ENCODE measurements at places on chromosomes 7 and 10.

DNA sequence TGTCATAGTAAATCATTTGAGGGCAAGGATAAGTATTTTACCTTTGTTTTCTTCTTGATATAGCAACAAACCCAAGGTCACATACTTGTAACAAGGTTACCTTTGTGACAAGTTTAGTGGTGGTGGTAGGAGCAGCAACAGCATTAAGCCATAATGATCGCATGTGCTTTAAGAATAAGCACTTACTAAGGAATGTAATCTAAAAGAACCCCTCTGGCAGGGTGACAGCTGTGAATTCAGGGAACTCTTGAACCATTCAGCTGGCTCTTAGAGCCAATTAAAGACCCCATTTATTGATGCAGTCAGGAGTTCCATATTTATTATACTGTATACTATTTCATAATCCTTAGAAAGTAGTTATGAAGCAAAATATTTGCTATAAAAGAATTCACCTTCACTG lies 370.8 kb downstream of the EXOC4 start:
- DNase-seq: no peak

DNA sequence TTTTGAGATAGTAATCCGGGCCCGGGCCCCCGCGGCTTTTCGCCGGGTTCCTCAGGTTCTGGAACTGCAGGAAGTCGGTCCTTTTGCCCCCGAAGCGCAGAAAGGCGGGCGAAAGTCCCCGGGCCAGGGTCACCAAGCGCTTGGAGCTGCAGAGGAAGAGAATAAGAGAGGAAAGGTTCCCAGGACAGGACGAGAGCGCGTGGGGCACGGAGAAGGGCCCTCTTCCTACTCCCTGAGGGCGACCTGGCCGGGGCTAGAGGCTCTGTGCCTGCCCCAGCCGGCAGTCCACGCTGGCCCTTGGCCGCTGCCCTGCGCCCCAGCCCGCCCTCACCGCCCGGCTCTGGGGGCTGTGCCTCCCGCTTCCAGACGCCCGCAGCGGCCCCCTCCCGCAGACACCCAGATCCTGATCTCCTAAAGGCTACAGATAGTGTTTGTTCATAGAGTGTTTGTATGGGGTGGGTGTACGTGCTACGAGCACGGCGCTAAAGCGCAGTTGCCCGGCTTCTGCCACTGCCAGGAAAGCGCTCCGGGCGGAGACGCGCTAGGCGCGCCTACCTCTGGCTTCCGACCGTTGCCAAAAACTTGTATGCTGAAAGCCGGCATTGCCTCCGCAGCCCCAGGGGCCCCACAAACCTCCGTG lies 3.2 kb downstream of the HPSE2 start:
- DNase-seq: no peak

DNA sequence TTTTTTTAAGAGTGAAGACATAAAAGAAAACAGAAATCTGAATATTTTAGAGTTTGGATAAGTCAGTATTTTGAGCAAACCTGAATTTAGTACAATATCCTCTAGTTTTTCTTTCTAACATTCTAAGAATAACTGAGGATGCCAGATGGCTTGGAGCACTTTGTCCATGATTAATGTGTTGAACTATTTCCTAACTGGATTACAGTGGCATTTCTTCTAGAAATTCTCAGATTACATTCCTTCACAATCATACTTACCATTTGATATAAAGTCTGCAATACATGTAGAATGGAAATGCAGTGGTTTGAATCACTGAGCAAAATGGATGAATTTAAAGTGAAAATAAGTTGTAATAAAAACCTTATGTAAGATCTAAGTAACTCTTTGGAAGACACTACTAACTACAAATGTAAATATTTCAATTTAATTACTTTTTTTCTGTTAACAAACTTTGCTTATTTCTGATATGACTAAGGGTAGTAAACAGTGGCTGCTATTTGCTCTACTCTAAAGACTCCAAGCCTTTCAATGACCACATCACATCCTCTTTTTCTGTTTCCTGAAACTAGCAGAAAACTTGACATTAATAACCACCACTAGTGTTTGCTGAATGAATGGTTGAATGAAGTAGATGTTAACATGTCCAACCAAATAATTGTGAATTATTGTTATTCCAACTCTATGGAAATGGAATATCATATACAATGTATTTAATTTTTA lies 102.8 kb downstream of the PRKG1 start:
- no peak for DNase-seq

DNA sequence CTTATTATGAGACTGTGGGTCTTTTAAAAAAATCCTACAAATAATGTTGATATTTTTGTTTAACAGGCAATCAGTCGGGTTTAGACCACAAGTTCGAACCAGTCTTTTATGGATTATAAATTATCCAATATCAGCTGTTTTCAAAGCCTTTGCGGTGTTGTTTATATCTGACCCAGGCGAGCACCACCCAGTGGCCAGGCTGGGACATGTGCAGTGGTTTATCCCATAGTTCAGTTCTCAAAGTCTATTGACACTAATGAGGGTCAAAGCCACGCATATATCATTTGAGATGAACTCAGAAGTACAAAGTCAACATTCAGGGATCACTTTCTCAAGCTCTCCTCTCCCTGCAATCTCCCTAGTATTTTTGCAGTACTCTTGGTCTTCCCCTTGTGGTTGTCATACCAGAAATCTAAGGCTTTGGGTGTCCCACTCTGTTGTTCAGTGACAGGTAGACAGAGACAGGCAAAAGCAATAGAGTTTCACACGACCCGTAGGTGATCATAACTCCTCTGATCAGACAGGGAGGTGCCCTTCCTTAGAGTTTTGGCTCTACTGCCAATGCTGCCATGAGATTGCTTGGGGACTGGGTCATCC lies 117.4 kb upstream of the POM121L12 start:
- DNase-seq: no peak

DNA sequence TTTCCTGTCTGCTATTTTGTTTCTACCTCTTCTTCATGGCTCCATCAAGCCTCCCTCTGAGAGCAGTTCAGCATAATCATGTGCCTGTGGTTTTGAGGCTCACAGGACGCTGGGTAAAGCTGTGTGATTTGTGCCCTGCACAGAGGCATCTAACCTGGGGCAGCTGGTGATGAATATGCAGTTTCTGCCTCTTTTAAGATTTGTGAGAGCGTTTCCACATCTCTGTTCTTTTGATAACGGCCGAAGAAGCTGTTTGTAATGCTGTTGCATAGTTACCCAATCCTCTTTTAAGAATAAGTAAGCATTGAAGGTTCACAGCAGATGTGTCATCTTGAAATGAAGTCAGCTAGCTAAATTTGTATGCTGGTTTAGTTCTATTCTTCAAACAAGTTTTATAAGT lies 45.2 kb downstream of the PNLIPRP3 start:
- DNase-seq: no peak

DNA sequence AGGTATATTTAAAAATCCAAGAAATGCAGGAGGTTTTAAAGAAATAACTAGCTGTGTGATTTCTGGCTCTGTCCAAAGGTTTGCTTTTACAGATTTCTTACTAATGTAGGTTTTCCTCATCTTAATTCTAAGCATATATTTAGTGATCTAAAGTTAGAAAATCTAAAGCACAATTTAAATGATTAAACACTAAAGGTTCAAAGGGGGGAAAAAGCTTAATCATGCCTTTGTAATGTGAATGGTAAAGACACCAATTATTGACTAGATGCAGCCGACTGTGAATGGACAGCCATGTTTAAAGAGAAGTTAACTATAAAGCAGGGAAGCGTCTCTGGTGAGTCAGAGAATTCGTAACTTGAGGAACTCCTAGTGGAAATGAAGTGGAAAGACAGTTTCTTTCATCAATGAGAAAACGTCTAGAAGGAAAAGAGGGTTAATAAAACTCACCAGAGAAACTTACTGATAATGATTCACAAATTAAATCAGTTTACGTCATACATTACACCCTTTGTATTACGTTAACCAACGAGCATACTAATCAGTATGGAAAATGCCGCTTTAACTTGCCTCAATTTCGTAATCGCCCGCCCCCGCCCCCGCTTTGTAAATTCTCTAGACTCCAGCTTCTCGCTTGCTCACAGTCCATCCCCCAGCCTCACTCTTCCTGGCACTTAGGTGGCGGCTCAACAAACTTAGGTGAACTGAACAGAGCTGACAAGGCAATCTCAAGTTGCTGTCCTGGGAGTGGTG lies 1.1 kb upstream of the HBP1 start:
- DNase-seq: no peak

GRCh38 chr7:12827920-12828319 lies 140.5 kb downstream of the ARL4A start:
- DNase-seq: no peak

DNA sequence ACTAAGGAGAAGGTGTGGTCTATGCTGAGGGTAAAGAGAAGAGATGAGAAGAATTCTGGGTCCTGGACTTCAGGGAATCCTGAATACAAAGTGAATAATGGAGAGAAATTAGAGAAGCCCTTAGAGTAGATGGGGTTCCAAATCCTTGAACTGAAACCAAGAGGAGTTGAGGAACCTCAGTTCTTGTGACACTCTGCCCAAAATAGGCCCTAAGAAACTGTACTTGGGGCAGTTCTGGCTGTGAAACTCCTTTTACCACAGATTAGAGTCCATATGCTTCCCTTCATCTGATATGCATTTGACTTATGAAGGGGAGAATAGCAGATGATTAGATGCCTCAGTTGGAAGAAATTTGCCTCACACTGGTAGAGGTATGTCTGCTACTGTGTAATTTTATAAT lies 19.0 kb downstream of the TES start:
- no peak for DNase-seq

DNA sequence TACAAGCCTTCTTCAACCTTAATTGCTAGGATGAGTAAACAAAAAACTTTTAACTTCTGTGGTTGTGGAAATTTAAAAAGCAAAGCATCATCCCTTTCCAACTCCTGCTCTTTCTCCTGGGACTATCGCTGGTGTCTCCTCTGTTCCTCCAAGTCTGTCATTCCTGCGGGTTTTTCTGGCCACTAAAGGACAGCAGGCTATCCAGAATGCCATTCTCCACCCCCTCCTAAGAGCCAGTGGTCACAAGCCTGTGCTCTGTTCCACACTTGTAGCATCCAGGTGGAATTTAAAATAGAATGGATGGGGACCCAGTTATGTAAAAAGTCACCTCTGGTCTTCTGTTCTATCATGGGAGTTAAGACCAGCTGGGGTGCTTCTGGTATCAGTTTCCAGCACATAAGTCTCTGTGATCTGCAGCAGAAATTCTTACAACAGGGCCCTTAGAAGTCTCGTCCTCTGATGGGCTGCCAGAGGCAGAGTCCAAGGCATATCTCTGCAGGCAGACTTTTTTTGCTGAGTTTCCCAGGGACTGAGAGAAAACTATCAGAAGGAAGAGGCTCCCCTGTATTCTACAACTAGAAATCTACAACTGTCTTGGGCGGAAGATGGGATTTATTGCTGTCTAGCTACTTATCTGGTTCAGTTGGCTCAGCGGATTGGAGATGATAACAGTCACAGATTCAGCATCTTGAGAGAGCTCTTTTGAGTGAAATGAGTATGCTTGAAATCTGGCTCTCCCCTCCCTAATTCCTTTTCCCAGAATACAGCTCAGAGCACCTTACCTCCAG lies 5.1 kb upstream of the WNT16 start:
- DNase-seq: no peak

DNA sequence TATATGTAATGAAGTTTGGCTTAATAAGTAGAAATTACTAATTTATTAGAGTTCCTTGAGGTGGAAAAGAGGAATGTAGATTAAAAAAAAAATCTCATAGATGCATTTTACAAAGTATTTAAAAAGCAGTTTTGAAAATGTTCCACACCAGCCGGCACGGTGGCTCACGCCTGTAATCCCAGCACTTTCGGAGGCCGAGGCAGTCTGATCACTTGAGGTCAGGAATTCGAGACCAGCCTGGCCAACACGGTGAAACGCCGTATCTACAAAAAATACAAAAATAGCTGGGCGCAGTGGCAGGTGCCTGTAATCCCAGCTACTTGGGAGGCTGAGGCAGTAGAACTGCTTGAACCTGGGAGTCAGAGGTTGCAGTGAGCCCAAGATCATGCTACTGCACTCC lies 3.2 kb upstream of the CHRM2 start:
- DNase-seq: no peak

GRCh38 chr7:157347217-157347904 lies 10.6 kb downstream of the DNAJB6 start:
- DNase-seq: no peak

- DNase-seq: no peak
Measured at GRCh38 chr10:131635564-131636015, 265.2 kb upstream of the PPP2R2D start.

- DNase-seq: no peak
Measured at GRCh38 chr7:90552521-90552920, 43.6 kb upstream of the CDK14 start.

DNA sequence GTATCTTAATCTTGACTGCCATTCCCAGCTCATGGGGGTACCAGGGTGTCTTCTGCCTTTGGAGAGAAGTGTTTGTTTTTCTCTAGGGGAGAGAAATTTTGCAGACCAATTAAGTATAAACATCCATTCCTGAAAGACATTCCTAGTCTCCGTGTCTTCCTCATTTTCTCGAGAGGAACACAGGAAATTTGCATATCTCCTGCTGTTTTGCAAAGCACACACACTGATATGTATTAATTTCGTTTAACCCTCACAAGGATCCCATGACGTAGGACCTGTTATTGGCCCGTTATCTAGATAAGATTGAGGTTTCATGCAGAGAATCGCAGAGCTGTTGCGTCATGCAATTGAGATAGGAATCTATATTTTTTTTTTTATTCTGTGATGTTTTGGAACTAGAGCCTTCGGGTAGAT lies 944 bp downstream of the RHBDD2 start:
- no peak for DNase-seq

DNA sequence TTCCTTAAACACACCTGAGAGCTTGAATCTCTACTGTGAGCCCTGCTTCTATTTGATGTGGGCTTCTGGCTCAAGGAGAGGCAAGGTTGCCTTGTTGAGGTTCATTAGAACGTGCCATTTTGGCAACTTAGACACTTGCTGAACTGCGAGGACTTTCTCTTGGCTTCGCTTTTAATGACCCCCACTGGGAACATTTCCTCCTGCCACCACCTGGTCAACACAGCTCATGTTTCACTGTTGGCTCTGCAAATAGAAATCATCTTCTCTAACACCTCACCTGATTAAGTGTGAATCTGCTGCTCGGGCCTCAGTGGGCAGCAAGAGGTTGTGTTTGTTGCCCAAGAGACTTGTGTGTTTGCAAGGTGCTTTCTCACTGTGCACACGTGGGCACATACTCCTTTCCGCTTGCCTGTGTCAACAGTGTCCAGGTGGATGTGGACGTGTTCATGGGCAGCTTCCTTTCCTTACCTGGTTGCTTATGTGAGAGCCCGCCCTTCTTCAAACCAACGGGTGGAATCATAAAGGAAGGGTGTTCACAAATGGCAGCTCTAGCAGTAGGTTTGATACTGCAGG lies 147.0 kb downstream of the NRP1 start:
- DNase-seq: no peak

DNA sequence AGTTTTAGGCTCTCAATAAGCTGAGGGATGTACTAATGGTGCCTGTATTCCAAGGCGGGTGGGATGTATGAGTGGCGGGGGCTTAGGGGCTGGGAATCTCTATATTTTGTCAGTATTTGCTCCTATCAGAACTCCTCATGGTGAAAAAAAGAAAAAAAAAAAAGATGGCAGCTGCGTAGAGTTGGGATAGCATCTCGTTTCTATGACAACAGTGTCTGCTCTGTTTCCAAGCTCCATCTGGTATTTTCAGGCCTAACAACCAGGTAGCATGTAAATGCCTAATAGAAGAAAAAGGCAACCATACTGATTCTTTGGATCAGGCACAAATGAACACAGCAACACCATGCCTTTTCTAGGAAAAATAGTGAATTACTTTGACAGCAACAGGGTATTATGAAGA lies 11.7 kb upstream of the CCDC172 start:
- DNase-seq: no peak

- DNase-seq: no peak
Measured at GRCh38 chr7:335358-336148, 45.6 kb downstream of the FOXL3 start.
